Endothelial cell of umbilical vein (primary cell): ENCODE measurements at places on chromosomes 6 and 20.
A peak's percentile ranks its signal among the peaks of the same experiment; 100 is the strongest.

GRCh38 chr6:147285087-147285855 lies 81.1 kb downstream of the STXBP5 start:
- H3K4me3 ChIP-seq: no peak overlapping the region
- H3K36me3 ChIP-seq: no peaks in the 10 kb centered on the region
- DNase-seq: peak; percentile 62
- H3K27me3 ChIP-seq: no peaks in the 10 kb centered on the region
- peaks cover 12% of the 10 kb centered on the region for H3K4me1 ChIP-seq
- no peak overlapping the region for H3K27ac ChIP-seq

DNA sequence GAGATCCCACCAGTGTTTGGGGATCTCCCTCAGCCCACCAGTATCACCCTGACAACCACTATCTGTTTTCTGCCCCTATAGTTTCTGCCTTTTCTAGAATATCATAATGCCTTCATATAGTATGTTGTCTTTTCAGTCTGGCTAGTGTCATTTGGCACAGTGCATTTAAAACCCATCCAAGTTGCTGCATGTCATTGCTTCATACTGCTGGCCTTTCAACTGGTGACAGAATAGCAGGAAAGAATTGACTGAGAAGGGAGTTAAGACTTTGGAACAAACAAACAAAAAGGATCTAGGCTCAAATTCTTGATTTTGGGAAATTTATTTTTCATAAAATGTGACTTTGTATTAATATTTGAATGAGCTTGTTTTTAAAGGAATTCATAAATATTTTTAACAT lies 4.5 kb downstream of the LMBRD1 start:
- no peaks in the 10 kb centered on the region for H3K27me3 ChIP-seq
- no peak overlapping the region for H3K27ac ChIP-seq
- no peaks in the 10 kb centered on the region for H3K4me1 ChIP-seq
- H3K36me3 ChIP-seq: no peaks in the 10 kb centered on the region
- H3K4me3 ChIP-seq: no peak overlapping the region

DNA sequence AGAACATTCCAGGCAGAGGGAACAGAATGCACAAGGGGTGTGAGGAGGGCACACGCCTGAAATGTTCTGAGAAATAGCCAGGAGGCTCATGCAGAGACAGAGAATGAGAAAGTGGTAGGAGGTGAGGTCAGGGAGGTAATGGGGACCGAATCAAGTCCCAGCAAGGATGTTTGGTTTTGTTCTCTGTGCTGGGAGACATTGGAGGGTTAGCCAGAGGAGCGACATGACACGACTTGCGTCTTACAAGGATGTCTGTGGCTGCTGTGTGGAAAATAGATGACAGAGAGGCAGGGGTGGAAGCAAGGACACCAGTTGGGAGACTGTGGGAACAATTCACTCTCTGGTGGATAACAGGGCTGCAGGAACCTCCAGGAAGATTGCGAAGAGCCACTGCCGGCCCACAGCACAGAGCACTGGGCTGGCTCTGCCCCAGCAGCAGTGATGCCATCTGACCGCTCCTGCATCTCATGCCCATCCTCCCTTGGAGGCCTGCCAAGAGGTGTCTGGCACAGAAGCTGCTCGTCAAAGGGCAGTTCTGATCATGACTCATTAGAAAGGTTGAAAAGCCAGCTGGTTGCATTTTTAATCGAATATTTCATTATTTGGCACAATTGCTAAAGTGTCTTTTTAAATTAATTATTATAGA lies 57.7 kb upstream of the CD83 start:
- H3K4me1 ChIP-seq: no peaks in the 10 kb centered on the region
- no peak overlapping the region for H3K4me3 ChIP-seq
- DNase-seq: no peak
- no peaks in the 10 kb centered on the region for H3K36me3 ChIP-seq
- H3K27ac ChIP-seq: no peak overlapping the region
- peaks cover 25% of the 10 kb centered on the region for H3K27me3 ChIP-seq

DNA sequence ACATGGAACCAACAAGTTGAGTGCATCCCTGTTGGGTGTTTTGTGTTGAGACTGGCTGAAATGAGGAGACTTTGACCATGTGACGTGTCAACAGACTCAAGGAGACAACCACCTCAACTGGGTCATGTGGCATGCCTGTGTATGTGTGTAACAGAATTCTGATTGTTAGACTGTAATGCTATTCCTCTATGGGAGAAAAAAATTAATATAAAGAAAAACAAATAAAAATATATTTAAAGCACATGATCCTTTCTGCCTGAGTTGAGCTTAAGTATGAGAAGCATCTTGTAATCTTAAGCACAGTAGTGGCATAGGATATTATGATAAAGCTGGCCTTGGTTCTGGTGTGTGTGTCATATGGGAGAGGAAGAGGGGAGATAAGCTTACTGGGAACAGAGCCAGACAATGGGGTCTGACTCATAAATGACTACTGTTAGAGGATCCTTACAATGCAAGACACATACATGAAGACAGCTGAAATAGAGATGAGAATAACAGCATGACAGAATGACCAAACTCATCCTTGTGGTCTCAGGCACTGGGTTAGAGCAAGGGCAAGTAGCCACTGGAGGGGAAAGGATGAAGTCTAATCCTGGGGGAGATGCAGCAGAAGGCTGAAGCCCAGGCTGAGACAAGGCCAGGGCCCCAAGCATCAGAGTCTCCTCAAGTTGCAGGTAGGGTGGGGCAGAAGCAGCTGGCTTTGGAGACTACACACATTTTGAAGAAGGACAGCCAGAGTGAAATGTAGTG lies 9.2 kb downstream of the TP53INP2 start:
- H3K27ac ChIP-seq: peak overlapping the region; percentile 45
- H3K27me3 ChIP-seq: no peaks in the 10 kb centered on the region
- peaks cover 8% of the 10 kb centered on the region for H3K36me3 ChIP-seq
- H3K4me1 ChIP-seq: peaks cover 24% of the 10 kb centered on the region
- H3K4me3 ChIP-seq: no peak overlapping the region

DNA sequence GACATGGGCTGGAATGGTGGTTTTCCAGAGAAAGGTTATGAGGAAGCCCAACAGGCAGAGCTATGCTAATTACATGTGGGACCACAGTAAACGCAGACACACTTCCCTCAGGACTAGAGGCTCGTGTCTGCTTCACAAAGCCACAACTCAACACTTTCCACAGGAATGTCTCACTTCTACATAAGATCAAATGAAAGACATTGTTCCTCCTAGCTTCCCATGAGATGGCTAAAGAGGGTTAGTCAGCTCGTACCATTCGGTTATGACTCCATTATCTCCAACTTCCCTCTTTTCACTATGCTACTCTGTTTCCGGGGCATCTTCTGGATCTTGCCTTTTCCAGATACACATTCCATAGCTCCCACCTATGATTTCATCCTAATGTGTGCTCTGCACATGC lies 29.1 kb upstream of the ZC3H12D start:
- H3K27me3 ChIP-seq: no peaks in the 10 kb centered on the region
- no peaks in the 10 kb centered on the region for H3K4me1 ChIP-seq
- no peak overlapping the region for H3K4me3 ChIP-seq
- DNase-seq: no peak
- H3K27ac ChIP-seq: no peak overlapping the region

DNA sequence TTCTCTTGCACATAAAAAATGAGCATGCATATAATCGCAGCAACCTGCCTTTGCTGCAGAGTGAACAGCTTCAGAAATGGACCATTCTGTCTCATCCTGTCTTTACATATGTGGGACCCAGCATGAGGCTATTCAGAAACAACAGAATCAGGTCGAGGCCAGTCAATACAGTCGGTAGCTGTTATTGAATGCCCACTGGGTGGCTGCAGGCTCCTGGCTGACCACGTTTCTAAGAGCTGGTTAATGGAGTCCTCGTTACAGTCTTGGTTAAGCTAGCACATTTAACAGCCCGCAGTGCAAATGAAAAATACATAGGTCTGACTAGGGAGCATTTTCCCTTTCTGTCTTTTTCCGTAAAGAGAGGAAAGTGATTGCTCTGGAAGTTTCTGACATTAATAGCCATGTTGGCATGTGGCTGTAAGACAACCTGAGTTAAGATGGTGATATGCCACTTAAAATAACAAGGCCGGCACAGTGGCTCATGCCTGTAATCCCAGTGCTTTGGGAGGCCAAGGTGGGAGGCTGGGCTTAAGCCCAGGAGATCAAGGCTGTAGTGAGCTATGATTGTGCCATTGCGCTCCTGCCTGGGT lies 75.0 kb downstream of the SHLD1 start:
- H3K4me1 ChIP-seq: peaks cover 8% of the 10 kb centered on the region
- DNase-seq: no peak
- no peaks in the 10 kb centered on the region for H3K36me3 ChIP-seq

- no peaks in the 10 kb centered on the region for H3K36me3 ChIP-seq
- no peak overlapping the region for H3K27ac ChIP-seq
- H3K27me3 ChIP-seq: no peaks in the 10 kb centered on the region
- DNase-seq: no peak
Measured at GRCh38 chr6:101760843-101761621, 367.5 kb downstream of the GRIK2 start.

DNA sequence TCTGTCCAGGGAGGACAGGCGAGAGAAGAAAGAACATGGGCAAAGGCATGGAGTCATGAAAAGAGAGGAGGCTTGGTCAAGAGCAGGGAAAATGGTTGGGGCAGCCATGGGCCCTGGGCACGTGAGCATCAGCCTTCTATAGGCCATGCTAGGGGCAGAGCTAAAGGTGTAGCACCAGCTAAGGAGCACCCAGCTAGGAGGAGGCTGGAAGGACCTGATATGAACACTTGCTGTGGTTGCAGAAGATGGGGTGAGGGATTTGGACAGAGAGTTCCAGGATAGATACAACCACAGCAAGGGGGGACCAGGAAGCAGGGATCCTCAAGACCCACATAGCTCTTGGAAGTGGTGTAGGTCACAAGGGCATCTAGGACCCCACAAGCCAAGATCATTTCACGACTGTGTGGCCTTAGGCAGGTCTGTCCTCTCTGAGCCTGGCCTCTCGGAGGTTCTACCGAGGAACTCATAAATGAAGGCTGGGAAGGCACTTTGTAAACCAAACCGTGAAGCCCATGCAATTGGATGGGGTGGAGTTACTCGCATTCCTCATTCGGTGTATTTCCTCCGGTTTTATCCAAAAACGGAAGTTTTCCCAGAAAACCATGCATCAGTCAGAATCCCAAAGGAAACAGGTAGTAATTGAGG lies 74.0 kb upstream of the TOP1 start:
- no peak overlapping the region for H3K4me3 ChIP-seq
- no peaks in the 10 kb centered on the region for H3K36me3 ChIP-seq
- H3K27me3 ChIP-seq: no peaks in the 10 kb centered on the region
- H3K27ac ChIP-seq: no peak overlapping the region
- no peaks in the 10 kb centered on the region for H3K4me1 ChIP-seq

GRCh38 chr6:36076178-36077063 lies 48.8 kb downstream of the MAPK14 start:
- peaks cover 7% of the 10 kb centered on the region for H3K36me3 ChIP-seq
- no peaks in the 10 kb centered on the region for H3K4me1 ChIP-seq
- no peak overlapping the region for H3K27ac ChIP-seq
- no peak for DNase-seq
- H3K4me3 ChIP-seq: no peak overlapping the region
- no peaks in the 10 kb centered on the region for H3K27me3 ChIP-seq

- no peaks in the 10 kb centered on the region for H3K27me3 ChIP-seq
- no peak overlapping the region for H3K27ac ChIP-seq
- no peaks in the 10 kb centered on the region for H3K36me3 ChIP-seq
Measured at GRCh38 chr20:48574383-48574782, 253.4 kb downstream of the PREX1 start.

DNA sequence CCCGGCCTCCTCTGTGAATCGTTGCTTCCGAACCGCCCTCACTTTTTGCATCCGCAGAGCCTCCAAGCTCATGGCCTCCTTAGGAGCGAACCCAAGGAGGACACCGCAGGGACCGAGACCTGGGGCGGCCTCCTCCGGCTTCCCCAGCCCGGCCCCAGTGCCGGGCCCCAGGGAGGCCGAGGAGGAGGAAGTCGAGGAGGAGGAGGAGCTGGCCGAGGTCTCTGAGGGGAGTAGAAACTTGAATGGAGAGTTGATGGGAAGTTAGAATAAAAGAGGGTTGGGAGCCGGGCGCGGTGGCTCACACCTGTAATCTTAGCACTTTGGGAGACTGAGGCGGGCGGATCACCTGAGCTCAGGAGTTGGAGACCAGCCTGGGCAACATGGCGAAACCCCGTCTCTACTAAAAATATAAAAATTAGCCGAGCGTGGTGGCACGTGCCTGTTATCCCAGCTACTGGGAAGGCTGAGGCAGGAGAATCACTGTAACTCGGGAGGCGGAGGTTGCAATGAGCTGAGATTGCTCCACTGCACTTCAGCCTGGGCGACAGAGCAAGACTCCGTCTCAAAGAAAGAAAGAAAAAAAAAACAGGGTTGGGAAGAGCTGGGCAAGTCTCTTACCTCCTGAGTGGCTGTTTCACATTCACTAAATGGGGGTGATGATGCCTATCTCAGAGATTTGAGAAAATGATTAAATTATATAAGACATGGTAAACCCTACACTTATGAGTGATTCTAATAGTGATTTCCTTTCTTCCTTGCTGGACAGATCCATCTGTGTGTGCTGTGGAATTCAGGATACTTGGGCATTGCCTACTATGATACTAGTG lies 805 bp downstream of the MSH5 start:
- H3K27me3 ChIP-seq: no peaks in the 10 kb centered on the region
- H3K36me3 ChIP-seq: no peaks in the 10 kb centered on the region
- peak overlapping the region; percentile 23 for H3K4me3 ChIP-seq
- peak overlapping the region; percentile 19 for H3K27ac ChIP-seq
- no peak for DNase-seq

DNA sequence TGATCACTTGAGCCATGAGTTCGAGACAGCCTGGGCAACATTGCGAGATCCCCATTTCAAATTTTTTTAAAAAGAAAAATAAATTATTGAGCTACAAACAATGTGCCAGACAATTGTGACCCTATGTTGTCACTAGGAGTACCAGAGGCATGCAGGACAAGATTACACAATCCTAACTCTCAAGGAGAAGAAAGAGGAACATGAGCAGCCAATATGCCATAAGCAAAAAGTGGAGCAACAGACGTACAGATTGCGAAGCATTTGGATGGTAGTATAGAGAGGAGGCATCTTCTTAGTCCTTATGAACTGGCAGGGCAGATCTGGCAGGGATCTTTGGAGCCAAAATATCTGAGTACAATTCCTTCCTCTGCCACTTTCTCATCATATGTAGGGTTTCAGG lies 156.4 kb downstream of the OR2B2 start:
- no peak for DNase-seq
- peaks cover 43% of the 10 kb centered on the region for H3K27me3 ChIP-seq
- H3K27ac ChIP-seq: no peak overlapping the region
- H3K36me3 ChIP-seq: no peaks in the 10 kb centered on the region
